ENCODE measurements at places on chromosomes 16 and 17.

DNA sequence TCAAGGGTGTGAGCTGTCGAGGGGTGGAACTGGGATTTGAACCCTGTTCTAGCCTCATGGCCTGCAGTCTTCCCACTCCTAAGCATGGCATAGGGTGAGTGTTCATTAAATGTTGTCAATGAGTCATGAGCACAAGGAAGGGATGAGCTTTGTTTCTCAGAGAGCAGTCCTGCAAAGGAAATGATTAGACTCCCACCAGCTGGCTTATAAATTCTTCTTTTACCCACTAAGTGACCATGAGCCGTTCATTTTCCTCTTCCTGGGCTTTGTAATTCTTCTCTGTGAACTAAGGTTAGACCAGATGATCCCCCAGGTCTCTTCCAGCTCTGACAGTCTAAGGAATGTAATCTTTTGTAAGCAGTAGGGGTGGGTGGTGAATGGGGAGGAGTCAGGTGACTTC lies 47.9 kb upstream of the HNF1B start:
- no peak for DNase-seq

GRCh38 chr17:30433514-30433913 lies 43.7 kb upstream of the GOSR1 start:
- no peak for DNase-seq

- no peak for DNase-seq
Measured at GRCh38 chr17:16493531-16494046, 1.6 kb upstream of the LRRC75A start.

GRCh38 chr16:80993307-80993706 lies 13.4 kb downstream of the CMC2 start:
- no peak for DNase-seq

- no peak for DNase-seq
Measured at GRCh38 chr16:70659953-70660671, 13.8 kb downstream of the IL34 start.

DNA sequence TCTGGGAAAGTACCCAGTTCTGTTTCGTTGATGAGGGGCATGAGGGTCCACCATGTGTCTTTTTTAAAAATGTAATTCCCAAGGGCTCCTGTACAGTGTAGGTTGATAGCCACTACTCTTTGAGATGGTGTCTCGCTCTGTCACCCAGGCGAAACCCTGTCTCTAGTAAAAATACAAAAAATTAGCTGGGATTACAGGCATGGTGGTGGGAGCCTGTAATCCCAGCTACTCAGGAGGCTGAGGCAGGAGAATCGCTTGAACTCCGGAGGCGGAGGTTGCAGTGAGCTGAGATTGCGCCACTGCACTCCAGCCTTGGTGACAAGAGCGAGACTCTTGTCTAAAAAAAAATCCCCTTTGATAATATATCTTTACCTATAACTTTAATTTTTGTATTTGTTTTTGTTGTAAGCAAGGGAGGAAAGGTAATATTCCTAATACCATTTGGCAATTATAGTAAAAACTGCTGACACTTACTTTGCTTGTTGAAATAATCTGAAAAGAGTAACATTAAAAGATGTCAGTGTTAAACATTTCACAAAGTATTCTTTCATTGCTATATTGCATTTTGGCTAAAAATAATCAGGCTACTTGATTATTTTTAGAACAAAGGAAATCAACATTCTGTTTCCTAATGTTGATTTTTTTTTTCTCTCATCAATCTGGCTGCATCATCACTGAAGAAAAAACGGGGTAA lies 11.8 kb downstream of the KPNA2 start:
- DNase-seq = no peak

- no peak for DNase-seq
Measured at GRCh38 chr17:13513039-13513405, 88.7 kb downstream of the HS3ST3A1 start.

GRCh38 chr16:71721066-71721740 lies 3.3 kb downstream of the PHLPP2 start:
- DNase-seq = no peak

GRCh38 chr16:55370762-55371482 lies 46.9 kb downstream of the IRX6 start:
- no peak for DNase-seq

GRCh38 chr16:72464597-72465368 lies 292.8 kb upstream of the PMFBP1 start:
- DNase-seq = no peak

DNA sequence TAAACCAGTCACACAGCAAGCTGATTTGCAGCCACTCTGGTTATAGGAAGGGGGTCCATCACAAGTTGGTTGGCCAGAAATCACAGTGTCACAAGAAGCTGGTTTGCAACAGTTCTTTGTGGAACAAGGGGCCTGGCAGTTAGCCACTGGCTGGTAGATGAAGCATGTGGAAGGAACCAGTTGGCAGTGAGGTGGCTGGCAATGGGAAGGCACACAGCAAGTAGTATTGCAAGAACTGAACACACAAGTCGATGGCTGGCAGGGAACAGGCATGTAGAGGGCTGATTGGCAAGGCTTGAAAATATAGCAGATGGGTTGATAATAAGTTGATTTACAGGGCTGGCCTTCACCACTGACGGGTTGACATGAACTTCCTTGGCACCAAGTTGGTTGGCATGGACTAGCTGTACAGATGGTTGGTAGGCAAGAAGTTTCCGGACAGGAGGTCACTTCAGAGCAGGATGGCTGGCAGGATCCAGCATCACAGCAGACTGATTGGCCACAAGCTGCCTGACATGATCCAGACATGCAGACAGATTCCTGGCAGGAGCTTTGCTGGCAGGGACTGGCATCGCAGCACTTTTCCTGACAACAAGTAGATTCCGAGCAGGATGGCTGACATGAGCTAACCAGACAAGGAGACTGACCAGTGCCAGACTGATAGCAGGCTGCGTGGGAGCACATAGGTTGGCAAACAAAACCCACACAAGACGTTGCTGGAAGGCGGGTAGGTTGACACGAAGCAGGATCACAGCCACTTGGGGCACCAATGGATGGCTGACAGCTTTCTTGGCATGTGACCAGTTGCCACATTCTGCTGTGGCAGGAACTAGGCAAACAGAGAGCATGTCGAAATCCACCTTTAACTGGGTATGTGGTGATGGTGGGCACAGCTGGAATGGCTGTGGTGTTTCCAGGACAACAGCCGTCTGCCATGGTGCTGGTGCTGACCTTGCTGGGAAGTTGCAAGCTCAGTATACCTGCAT lies at the start of gene KRTAP29-1:
TSS of gene KRTAP29-1 (minus strand) at position 936 of the 986 bp plus-strand sequence. CDS start at position 936, 0 bp downstream.
- DNase-seq = no peak

DNA sequence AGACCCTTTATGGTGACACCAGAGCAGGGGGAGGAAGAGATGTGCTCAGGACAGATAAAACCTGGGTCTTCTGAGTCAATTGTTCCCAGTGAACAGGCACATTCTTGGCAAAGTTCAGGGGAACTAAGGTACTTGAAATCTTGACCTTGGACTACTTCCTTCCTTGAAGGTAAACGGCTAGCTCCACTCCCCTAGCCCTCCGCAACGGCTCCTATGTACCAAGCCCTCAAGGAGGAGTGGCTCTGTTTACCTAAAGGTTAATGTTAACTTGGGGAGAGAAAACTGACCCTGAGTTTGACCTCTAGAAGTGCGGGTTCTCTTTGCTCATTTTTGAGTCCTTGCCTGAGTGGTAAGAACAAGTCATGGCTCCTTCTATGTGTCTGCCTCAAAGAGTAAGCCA lies 7.8 kb downstream of the TTLL6 start:
- no peak for DNase-seq

GRCh38 chr16:79328402-79329165 lies 272.0 kb downstream of the MAF start:
- no peak for DNase-seq

DNA sequence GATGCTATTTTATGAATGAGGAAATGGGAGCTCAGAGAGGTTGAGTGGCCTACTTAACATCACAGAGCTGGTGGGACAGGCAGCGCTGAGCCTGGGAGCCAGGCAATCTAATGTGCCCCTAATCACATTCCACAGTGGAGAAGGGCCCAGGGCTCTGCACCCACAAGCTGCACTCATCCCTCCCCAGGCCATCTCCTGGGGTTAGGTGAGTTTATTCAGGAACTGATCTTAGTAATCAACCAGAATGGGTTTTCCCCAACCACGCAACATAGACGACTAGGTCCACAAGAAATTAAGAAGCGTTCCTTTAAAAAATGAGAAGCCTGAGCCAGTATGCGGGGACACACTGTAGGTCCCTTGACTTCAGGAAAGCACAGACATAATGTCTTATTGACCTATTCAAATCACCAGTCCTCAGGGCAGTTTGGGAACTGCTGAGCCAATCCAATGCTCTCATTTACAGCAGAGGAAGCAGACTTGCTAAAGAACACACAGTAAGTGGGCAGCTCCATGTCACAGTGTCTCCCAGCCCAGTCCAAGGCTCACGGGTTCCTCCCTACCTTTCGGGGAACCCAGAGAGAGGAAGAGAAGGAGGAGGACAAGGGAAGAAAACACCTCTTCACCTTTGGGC lies 2.3 kb downstream of the MPP3 start:
- DNase-seq = no peak

- DNase-seq = no peak
Measured at GRCh38 chr17:80285237-80285920, 24.7 kb downstream of the RNF213 start.

GRCh38 chr17:53032861-53033271 lies 789.9 kb upstream of the KIF2B start:
- DNase-seq = no peak

- no peak for DNase-seq
Measured at GRCh38 chr17:75031972-75032719, 14.6 kb downstream of the ATP5PD start.

- DNase-seq = no peak
Measured at GRCh38 chr17:18958611-18959010, 6.6 kb downstream of the SLC5A10 start.

GRCh38 chr16:73086108-73086507 lies 38.2 kb upstream of the ZFHX3 start:
- DNase-seq = no peak

DNA sequence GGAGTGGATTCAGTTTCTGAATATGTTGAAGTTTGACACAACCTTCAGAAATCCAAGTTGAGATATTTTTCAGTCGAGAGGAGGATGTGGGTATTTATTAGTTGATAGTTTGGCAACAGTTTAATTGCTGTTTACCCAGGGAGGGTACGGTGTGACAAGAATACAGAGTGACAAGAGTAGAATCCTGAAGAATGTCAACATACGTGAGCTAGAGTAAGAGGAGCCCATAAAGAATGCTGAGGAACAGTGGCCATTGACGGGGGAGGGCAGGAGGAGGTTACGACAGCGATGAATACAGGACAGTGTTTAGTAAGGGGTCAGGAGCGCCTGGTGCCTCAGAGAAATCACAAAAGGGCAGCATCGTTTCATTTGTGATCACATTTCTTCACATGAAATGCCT lies 76.5 kb downstream of the AATF start:
- no peak for DNase-seq

DNA sequence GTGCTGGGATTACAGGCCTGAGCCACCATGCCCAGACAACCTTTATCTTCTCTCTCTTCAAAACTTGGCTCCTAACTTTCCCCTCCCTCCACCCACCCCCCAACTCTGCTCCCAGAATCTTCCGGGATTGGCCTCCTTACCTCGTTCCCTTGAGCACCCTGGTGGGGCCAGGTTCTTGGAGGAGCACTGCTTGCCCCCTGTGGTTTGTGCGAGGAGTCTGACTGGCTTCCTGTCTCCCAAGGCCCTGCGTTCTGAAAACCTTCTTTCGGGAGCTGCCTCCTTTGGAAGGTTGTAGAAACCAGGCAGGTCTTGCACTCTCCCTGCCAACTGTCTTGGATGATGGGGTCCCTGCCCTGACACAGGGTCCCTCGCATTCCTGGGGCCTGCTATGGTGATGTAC lies 19.8 kb downstream of the PLXDC1 start:
- DNase-seq = no peak

GRCh38 chr17:732067-732901 lies at the start of gene TLCD3A:
Gene TLCD3A, plus strand, starts transcription at chr17:732596. Its CDS starts 52 bp downstream, at chr17:732648.
- no peak for DNase-seq

- DNase-seq = no peak
Measured at GRCh38 chr17:55067697-55068439, 99.3 kb downstream of the STXBP4 start.

GRCh38 chr17:62149961-62150360 lies 84.9 kb upstream of the MED13 start:
- no peak for DNase-seq

GRCh38 chr16:456891-457483 lies 31.5 kb downstream of the RAB11FIP3 start:
- no peak for DNase-seq

DNA sequence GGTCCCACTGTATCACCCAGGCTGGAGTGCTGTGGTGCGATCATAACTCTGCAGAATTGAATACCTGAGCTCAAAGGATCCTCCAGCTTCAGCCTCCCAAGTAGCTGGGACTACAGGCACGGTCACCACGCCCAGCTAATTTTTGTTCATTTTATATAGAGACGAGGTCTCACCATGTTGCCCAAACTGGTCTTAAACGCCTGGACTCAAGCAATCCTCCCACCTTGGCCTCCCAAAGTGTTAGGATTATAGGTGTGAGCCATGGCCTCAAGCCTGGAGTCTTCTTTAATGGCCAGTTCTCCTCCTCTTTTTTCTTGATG lies 484 bp downstream of the CD300LB start:
- no peak for DNase-seq

DNA sequence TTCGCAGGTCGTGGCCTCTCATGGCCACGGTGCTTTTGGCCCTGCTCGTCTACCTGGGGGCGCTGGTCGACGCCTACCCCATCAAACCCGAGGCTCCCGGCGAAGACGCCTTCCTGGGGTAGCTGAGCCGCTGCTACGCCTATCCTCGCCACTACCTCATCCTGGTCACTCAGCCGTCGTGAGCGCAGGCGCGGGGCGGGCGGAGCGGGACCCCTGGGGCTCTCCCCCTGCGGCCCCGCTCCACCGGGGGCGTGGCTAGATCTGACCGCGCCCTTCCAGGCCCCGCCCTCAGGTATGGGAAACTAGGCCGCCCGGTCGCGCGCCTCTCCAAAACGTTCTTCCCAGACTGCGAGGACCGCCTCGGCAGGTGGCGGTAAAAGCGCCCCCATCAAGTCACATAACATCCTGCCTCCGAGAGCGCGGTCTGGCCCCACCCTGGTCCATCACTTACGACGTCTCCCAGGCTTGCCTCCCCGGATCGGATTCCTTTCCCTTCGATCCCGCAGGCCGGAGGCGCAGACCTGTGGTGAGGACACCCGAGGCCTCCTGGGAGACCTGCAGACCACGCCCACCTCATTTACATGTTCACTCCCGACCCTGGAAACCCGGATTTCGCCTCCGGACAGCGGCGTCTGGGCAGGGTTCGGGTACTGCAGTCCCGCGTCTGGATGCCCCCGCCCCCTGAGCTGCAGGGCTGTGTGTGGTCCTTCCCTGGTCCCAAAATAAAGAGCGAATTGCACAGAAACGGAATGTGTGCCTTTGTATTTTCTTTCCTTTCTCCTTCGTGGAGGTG lies 91.5 kb upstream of the TMEM97 start:
- DNase-seq = no peak
